ENCODE measurements at places on chromosomes 5 and 9.

DNA sequence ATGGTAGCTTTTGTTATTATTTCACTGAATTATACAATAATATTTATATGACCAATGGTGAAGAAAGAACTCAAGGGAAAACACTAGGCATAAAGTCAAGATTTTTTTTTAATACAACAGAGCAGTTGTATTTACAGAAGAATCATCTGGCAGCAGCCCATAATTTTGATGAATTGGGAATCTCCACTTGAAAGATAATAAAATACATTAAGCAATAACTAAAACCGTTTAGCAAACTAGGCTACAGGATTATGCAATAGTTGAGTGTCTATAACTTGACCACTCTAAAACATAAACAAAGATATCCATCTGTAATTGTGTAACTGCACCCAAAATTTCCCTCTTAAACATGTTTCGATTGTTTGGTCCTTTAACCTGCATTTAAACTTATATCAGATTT is 80.8 kb downstream of the SNCAIP start:
- DNase-seq: no peak

GRCh38 chr5:171387970-171388815 is 544 bp downstream of the NPM1 start:
- DNase-seq: peak; percentile 73

GRCh38 chr9:137973829-137974416 is 96.3 kb downstream of the CACNA1B start:
- DNase-seq: no peak

GRCh38 chr5:10695055-10695649 is 65.9 kb downstream of the DAP start:
- DNase-seq: peak; percentile 69

GRCh38 chr5:159933531-159934485 is 17.5 kb downstream of the ADRA1B start:
- no peak for DNase-seq

DNA sequence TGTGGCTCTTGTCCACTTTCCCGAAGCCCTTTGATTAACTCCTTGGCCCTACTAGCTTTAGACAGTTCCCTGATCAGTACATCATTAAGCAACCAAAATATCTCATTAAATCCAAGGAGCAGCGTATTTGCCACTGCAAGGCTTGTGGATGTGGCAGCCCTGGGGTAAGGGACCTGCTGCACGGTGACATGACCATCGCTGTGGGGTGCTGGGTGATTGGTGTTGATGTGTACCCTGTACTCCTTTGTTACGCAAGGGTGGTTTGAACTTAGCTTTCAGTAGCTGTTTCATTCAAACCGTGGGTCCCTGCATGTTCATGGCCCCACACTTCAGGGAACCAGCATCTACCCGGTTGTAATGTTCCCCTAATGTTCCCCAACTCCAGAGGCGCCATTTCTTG is 41.0 kb downstream of the OTULIN start:
- no peak for DNase-seq

DNA sequence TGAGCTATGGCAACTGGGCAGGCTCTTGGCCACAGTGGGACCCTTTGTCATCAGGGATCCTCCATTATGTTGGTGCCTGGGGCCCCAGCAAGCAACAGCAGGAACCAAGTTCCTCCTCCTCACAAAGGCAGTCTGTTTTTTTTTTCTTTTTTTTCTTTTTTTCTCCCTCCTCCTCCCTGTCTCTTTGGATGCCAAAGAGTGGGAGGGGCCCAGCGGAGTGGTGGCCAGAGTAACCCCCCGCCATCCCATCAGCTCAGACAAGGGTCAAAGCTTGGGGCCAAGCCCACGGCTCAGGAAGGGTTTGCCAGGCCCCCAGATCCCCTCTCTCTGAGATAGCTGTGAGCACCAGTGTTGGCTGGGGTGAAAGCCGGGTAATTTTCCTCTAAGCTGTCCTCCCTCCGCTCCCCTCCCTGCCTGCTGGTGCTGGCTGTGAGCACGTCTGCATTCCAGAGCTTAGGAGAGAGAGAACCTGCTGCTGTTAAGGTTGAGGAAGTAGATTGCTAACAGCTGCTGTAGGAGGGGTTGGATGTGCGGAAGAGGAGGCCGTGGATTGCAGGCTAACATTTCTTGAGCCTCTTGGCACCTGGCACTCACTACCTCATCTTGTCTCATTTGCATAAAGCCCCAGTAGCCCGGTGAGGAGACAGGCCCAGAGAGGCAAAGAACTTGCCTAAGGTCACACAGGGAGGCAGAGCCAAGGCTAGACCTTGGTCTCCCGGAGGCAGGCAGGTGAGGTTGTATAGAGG is 21.2 kb downstream of the GSN start:
- DNase-seq: peak; percentile 46

DNA sequence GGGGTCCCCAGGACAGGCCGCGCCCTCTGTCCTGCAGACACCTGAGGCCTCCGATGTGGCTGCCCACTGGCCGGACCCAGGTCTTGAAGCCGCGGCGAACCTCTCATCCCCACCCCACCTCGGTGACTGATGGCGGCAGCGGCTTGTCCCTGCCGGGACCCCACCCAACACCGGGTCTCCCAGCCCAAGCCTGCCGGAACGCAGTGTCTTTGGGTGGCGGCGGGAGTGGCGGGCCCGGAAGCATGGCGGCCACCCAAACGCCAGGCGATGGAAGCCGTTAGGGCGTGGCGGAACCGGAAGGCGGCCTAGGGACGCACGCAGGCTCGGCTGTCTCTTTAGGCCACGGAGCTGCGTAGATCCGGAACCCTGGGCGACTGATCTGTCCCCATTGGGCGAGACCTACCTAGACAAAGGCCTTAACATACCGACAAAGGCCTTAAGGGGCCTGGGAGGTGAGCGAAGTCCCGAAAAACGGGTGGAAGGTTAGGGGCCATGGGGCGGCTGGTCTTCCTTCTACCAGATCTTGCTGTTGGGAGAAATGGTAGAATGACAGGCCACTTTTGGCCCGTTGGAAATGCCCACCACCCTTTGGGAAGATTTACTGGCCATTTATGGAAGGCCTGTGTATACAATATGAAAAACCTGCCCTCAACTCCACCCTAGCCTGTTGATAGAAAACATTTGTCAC is 94.6 kb upstream of the SMC2 start:
- no peak for DNase-seq

DNA sequence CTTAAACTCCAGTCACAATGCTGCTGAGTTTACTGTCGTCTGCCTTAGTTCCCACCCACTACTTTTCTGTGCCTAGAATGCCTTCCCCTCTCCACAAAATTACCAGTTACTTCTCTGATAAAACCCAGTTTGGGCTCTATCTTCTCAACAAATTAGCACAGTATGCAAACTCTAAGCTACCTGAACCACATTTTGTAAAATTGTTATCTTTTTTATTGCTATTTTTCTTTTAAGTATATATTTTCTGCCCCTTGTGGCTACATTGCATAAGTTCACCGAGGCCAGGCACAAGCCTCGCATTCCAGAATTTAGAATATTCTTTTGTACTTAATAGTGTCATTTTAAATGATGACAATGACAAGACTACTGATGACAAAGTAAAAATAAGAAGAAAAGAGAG is 60.0 kb downstream of the POU5F2 start:
- no peak for DNase-seq

- peak; percentile 78 for DNase-seq
Measured at GRCh38 chr5:172833686-172834414, at the start of gene ERGIC1. Gene ERGIC1, plus strand, starts transcription at chr5:172834251. Its CDS starts 163 bp downstream, at chr5:172834414.

- DNase-seq: no peak
Measured at GRCh38 chr9:117232281-117232680, 182.6 kb downstream of the ASTN2 start.

DNA sequence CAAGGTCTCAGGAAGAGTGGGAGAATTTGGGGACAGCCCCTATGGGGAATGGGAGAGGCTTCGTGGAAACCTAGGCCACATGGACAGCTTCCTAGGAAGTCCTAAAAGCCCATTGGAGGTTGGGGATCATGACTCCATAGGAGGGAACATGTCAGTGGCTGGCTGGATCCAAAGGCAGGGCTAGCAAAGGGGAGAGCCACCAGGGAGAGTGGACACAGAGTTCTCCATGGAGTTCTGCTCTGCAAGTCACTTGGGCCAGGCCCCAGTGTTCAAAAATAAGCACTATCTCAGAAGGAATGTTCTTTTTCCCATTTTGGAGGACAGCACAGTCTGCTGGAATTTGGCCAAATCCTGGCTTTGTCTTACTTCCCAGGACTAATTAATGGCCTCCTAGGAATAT is 140.6 kb upstream of the RAD23B start:
- DNase-seq: no peak

DNA sequence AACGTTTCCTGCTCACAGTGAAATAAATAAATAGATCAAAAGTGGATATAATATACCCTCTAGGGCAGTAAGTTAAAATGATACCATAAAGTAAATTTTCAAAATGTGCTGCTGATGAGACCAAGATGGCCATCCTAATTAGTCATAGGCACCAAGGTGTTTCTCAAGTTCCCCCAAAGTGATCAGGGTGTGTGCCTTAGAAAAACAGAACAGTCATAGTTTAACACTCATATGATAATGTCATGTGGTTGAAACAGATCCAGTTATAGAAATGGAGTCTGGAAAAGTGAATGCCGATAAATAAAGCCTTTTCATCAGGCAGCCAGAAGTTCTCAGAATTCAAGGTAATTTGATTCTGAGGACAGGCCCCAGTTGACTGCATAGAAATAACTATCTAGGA is 161.5 kb upstream of the CDKN2B start:
- no peak for DNase-seq

DNA sequence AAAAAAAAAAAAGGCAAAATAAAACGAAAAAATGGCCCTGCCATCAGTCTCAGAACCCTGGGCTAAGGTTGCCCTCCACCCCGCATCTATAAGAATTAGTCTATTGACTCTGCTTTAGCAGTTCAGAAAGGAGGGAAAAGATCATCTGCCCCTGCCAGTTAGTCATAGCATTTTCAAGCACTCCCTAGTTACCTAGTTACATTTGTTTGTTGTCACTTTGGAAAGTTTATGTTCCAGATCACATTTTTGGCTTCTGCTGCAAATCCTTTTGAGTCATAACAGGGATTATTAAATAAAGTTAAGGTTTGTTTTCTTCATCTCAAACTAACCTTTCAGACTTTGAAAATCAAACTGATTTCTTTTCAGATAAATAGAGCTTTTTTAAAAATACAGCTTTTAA is 52.1 kb downstream of the AQP7 start:
- no peak for DNase-seq

DNA sequence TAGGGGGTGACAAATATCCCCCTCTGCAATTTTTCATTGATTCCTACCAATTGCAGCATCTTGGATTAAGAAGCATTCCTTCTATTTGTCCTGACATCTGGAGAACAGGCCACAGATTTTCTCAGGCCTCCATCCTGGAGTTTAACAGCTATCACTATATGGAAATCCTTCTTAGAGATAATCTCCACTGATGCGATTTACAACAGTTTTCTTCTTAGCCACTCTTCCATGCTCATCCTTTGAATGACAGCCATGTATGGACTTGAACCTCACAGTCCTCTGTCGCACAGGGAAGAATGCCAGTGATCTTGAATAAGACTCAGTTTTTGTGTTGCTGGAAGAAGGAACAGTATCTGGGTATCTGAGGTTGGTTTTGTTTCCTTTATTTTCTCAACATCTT is 73.2 kb downstream of the PGM5 start:
- no peak for DNase-seq

GRCh38 chr9:72038408-72038807 is 22.0 kb downstream of the C9orf57 start:
- no peak for DNase-seq

GRCh38 chr5:73120222-73121118 is at the start of gene TMEM171:
Gene TMEM171, plus strand, starts transcription at chr5:73120575. Its CDS starts 2,799 bp downstream, at chr5:73123374.
- DNase-seq: peak; percentile 71

DNA sequence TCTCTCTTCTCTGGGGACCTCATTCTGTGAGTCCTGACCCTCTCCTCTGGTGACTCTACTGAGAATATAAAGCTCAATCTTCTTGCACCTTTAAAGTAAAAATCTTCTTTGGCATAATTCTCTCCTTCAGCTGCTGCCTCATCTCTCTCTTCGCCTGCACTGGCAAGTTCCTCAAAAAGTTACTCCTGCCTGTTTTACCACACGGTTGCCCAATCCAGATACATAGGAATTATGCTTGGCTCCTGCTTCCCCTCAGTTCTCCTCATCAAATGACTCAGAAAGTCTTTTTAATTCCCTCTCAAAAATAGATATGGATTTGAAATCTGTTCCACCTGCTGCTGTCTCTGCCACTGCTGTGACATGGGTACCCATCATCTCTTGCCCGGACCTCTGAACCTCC is 14.4 kb upstream of the HRCT1 start:
- no peak for DNase-seq

DNA sequence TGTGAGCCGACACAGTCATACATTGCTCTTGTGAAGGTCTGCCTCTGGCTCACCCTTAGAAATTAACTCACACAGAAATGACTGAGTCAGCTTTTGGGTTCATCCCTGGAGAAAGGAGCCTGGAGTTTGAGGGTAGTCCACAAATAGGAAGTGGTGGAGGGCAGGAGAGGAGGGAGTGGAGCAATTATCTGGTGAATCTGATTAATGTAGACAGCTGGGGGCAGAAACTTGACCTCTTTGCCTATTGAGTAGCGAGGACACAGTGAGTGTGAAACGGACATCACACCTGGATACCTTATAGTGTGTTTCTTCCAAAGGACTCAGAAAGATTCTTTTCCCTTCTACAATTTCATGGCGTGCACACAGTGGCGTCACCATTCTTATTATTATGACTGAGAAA is 48.5 kb upstream of the MSX2 start:
- no peak for DNase-seq

GRCh38 chr9:79572608-79573411 is 1.0 kb downstream of the TLE4 start:
- DNase-seq: peak; percentile 76

DNA sequence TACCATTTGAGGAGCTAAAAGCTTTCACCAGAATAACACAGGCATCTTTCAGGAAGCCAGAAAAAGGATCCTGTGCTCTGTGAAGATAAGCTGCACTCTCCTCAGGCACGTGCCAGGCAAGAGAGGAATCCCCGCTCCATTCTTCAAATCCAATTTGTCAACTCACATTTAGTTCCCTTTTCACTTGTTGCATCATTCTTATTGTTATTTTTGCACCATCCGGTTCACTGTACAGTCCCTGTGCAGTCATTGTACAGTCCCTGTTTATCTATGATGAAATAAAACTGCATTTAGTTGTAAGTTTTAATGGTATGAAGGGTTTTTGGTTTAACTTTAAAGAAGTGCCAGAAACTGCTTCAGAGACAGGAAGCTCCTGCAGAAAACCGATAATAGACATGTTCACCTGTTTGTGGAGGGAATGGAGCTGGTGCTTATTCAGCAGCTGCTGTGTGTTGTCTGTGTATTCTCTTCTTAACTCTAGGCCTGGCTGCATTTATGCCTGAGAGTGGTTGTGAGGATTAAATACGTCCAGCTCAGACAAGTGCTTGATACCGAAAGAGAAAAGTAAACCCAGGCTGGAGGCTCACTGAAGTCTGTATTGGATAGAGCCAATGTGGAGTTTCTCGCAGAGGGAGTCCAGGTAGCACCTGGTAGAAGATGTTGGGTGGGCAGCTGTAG is 22.4 kb downstream of the IFNW1 start:
- DNase-seq: no peak

- no peak for DNase-seq
Measured at GRCh38 chr9:93663877-93664548, 87.6 kb downstream of the PHF2 start.

GRCh38 chr5:179914032-179914755 is 6.5 kb upstream of the TBC1D9B start:
- no peak for DNase-seq

GRCh38 chr9:104808035-104808614 is 44.2 kb downstream of the NIPSNAP3B start:
- no peak for DNase-seq
